ENCODE measurements at places on chromosomes 16 and 17. TPM values are rescaled to one million over a fixed set of nuclear protein-coding genes. Genes with fewer than 3 reads are reported as not detected.

Gene GABARAP
- 540 TPM for total RNA-seq

Gene TBX2
- total RNA-seq, result 12.4 TPM

Gene PRAC2
- not detected for total RNA-seq

Gene PERCC1
- total RNA-seq, result not detected

Gene CCL14
- total RNA-seq, result 5.1 TPM

Gene ORC6
- total RNA-seq, result 2.5 TPM
